ENCODE measurements at places on chromosomes 3 and 15.

DNA sequence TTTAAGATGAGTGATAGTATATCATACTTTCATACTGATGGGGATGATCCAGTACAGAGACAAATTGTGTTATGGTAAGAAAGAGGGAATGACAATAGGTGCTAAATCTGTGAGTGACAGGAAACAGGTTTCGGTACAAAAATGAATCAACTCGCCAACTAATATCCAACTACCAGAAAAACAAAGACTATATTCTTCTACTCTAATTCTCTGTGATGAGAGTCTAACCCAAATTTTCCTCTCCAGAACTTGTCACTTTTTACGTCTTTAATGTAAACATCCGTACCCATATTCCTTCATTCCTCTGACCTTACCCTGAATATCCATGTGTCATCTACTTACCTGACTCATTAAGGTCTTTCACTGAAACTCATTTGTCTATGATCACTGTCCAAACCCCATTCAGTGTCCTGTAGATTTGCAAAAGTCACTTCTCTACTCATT lies 39.6 kb downstream of the SCAPER start:
- no peak for DNase-seq

DNA sequence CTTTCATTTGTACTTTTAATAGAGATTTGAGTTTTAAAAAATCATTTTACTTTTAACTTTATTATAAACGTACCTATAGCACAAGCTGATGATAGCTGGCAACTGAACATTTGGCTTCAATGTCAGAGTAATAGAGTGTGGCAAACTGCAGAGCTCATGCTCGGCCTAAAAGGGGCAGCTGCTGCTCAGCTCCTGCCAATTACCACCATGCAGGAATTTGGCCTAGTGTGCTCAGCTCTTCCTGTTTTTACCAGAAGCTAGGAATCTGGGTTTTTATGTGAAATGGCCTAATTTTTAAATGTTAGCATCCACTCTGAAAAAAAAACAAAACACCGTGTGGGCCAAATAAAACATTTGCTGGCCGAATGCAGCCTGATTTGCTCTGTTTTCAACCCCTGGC lies 1.8 kb downstream of the IFT122 start:
- DNase-seq = no peak

GRCh38 chr3:61627768-61628185 lies 66.4 kb downstream of the PTPRG start:
- DNase-seq = no peak

- DNase-seq = no peak
These were observed 1.1 kb downstream of the ADPGK start for GRCh38 chr15:72782274-72783003.

GRCh38 chr15:40064231-40064894 lies 25.4 kb upstream of the SRP14 start:
- no peak for DNase-seq

- no peak for DNase-seq
These were observed 30.7 kb upstream of the ANPEP start for GRCh38 chr15:89845305-89845893.

- no peak for DNase-seq
These were observed 611.7 kb downstream of the VGLL3 start for GRCh38 chr3:86379280-86379679.

GRCh38 chr3:134690226-134690625 lies 39.4 kb upstream of the KY start:
- no peak for DNase-seq

DNA sequence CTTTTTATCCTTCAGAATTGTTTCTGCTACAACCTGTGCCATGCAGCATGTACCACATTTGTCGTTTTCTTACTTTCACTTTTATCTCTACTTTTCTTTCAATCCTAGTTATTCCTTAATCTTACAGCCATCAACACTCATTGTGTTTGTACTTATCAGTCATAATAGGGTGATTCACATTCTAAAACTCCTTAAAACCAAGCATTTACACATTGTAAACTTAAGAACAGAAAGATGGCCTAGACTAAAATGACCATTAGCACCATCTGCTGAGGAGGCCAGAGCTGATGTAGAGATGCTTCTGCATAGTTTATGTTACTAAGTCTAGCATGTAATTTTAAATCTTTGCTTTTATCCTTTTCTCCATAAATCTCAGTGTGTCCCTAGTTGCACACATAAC lies 25.5 kb downstream of the EIF2AK4 start:
- no peak for DNase-seq

DNA sequence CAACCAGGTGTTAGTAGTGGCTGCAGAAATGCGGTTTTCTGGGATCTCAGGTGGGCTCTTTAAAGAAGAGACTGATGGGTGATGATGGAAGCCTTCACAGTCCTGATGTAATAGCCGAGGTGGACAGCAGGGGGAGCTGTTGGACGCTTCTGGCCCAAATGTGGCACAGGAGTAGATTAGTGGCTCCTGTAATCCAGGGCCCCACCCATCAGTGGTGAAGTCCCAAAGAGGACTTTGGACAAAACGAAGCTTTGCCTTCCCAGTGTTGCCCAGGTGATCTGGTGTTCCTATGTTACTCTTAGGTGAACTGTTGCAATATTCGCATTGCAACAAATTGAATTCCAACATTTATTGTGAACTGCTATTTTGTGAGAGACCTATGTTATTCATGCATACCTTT lies 31.8 kb upstream of the MYZAP start:
- DNase-seq = peak; percentile 37

- DNase-seq = no peak
These were observed 103.4 kb downstream of the TPRG1 start for GRCh38 chr3:189275182-189275581.

DNA sequence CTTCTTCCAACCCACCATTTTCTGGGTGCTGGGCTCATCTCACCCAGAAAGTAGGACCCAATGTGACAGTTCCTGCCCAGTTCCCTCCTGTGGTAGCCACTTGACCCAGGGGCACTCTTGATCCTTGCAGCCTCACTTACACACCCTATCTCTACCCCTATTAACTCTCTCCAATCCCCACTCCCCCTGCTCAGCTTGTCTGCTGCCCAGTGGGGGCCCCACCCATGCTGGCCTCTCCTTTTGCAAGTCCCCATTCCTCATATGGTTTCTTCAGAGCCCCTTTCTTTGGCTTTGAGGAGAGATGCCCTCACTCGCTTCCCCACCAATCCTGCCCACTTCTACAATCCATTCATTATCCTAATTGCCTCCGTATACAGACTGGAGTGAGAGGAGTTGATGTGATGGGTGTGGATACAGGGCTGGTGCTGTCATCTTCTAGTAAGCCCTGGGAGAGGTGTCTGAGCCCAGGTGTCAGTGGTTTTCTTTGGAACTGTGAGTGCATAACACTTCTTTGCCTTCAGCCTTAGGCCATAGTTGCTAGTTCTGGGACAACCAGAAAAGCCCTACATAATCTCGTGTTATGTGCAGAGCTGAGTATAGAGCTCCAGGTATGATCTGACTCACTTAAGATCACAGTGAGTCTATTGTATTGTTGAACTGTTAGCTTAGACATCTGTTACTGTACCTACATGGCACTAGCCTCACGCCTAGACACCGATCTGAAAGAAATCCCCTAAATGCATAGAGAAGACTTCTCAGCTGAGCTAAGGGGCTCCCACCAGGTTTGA lies 4.8 kb upstream of the CCR5 start:
- DNase-seq = no peak

GRCh38 chr3:14262867-14263266 lies 84.2 kb downstream of the LSM3 start:
- DNase-seq = no peak

GRCh38 chr3:123881771-123882170 lies 2.4 kb downstream of the MYLK start:
- DNase-seq = no peak

DNA sequence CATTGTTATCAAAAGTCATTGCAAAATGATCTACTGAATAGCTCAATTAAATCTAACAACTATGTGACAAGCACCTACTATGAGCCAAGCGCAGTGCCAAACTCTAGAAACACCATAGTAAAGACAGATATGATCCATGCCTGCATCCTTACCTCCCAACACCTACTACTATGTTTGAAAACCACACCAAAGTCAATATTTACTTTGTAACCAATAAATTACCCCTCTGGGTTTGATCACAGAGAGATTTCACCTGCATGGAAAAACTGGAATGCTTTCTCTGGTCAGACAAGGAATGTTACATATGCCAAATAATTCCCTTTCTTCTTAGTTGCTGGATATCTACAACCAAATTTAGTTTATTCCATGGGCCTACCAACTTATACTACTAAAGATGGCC lies 422.2 kb downstream of the FHIT start:
- no peak for DNase-seq

- DNase-seq = no peak
These were observed 39.4 kb downstream of the AAGAB start for GRCh38 chr15:67215102-67215501.

DNA sequence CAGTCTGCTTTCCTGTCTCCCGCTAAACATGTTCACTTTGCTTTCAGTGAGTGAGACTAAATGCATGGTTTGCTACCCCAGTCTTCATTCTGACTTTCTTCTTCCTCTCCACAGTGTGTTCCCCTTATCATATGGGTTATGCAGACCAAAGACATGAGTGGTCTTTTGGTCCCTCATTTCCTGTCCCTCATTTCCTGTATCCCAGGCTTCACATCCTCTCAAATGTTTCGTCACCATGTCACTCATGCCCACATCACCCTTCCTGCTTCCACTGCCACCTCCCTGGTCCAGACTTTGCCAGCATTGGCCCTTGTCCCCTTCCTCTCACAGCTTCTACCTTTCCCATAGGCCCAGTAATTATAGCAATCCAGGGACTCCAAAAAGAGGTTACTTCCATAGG lies 209.0 kb downstream of the MYRIP start:
- no peak for DNase-seq

- DNase-seq = no peak
These were observed 4.8 kb downstream of the PAQR5 start for GRCh38 chr15:69303337-69304181.

DNA sequence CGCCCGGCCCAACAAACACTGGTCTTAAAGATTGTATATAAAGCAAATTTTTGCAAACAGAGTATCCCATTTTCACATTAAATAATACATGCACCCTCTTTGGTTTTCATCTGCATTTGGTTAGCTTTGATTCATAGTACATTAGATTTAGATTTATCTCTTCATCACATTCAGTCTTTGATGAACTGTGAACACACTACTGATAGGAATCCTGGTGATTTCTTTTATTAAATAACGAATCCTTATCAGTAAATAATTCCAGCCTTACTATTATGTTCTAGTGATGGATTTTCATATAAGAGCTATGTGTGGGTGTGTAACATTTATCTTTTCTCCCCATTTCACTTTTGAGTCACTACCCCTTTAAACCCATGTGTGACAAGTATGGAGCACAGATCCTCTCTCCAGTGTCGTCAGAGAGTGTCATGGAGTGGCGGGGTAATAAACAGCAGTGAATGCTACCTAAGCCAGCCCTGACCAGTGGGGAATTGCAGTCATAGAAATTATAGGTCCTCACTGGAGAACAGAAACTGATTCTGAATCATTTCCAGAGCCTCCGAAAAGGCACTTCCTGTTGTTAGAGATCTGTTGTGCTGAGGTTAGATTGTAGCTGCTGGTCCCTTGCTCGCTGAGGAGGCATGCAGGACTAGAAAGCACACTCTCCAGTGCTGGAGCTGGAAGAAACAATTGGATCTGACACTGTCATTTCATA lies 22.0 kb downstream of the SLC7A14 start:
- DNase-seq = no peak

DNA sequence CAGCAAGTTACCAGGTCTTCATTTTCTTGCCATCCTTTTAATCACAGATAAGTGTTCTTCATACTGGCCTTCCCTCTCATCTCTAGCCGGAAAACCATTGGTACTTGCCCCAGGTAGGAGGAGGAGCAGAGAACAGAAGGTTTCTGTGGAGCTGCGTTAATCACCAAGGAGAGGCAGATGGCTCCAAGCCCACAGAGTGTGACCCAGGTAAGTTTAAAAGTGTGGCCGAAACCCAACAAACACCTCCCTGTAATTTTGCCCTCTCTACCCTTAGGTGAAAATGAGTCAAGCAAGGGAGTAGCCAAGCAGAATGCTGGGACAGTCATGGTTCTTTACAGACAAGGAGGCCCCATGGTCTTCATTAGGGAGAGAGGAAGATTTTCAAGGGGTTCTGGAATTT lies 37.3 kb downstream of the NFKBIZ start:
- no peak for DNase-seq

- DNase-seq = no peak
These were observed 503.4 kb upstream of the CBLB start for GRCh38 chr3:106371971-106372805.

- DNase-seq = no peak
These were observed 10.2 kb downstream of the GAP43 start for GRCh38 chr3:115633467-115633866.

DNA sequence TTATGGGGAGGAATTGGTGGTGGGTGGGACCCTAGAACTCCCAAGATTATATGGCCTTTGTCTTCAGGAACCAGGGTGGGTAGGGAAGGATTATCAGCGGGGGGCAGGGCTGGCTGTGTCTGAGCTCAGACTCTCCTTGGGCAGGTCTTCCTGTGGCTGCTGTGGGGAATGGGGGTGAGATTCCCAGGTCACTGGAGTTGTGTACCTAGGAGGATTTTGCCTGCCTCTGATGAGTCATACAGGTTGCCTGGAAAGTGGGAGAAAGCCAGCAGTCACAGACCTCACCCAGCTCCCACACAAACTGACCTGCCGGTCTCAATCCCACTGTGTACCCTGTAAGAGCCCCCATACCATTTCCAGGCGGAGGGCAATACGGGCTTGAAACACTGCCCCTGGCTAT lies 209.9 kb upstream of the CNTN3 start:
- no peak for DNase-seq

GRCh38 chr15:79195239-79195638 lies 87.3 kb upstream of the ANKRD34C start:
- DNase-seq = no peak

GRCh38 chr3:99965077-99965476 lies 147.4 kb downstream of the CMSS1 start:
- no peak for DNase-seq

DNA sequence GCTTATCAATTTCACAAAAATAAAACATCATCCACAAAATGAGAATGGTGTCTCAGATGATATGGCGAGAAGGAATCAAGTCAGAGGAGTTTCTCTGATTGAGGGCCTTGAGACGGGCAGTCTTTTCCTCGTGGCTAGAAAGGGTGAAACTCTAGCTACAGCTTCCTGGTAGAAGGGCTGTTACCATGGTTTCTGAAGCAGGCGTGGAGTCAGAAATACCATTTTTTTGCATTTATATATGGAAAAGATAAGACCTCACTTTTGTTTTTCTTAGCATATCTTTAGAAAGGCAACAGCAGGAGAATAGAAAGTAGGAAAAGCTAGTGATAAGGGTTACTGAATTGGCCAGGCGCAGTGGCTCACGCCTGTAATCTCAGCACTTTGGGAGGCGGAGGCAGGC lies 17.3 kb upstream of the SAMD7 start:
- DNase-seq = no peak

GRCh38 chr3:156582532-156583183 lies 27.7 kb upstream of the SSR3 start:
- DNase-seq = no peak

DNA sequence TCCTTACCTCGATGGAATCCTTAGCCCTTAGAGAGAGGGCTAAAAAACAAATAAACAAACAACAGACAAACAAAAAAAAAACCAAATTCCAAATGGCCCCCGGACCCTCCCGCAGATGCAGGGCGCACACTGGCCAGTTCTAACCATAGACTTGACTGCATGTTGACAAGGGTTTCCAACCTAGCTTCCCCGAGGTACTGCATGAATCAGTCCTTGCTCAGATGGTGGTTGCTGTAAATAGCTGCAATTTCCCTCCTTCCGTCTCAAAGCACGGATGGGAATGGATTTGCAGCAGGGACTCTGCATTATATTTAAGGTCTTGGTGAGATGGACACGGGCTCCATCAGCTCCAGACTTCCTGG lies 162.8 kb downstream of the CD47 start:
- DNase-seq = no peak
